ENCODE measurements at places on chromosomes 1 and 21. TPM values are rescaled to one million over a fixed set of nuclear protein-coding genes. Genes with fewer than 3 reads are reported as not detected.

Gene GJA4
- not detected for total RNA-seq

Gene CD34
- 0.15 TPM for total RNA-seq

Gene TAS1R1
- total RNA-seq, result not detected

Gene MRPS15
- 113 TPM for total RNA-seq

Gene CD1D
- not detected for total RNA-seq

Gene CCDC181
- total RNA-seq, result 0.39 TPM

Measured in Panc1 (cell line).